CD4-positive, alpha-beta T cell treated with Interleukin-15 for 1 hour (primary cell): ENCODE measurements at places on chromosomes 5 and 9.

DNA sequence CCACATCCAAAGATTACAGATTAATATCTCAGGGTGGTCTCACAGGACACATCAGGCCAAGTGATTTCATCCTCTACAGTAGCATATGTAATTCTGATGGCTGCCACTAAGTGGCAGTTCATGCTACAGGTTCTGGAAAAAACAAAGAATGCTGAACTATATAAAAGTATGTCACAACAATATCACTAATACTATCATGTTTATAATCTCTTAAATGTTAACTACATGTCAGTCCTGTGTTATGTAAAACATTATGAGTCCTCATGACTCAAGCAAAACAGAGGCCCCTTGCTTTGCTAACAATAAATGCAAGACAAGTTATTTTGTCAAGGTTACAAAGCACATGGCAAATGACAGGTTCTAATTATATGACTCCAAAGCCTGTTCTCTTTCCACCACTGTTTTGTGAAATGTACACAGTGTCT is 233.2 kb downstream of the FBXL17 start:
- no peak for DNase-seq

- no peak for DNase-seq
These were observed 11.1 kb upstream of the TTC23L start for GRCh38 chr5:34827588-34828506.

DNA sequence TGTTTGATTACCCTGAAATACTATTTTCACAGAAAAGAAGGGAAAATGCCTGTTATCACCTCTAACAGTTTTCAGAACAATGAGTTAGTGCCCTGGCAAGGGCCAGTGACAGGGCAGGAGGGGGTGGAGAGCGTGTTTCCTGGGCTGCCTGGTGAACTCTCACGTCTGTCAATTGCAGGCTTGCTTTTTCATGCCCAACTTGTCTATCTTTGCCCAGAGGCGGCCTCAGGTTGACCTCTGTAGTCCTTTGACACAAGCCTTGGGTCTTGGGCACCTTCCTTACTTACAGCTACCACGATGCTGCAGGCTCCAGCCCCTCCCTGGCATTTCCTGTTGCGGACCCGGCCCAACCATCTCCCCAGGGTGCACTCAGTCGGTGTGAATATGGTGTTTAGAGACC is 2.2 kb upstream of the CEL start:
- no peak for DNase-seq

DNA sequence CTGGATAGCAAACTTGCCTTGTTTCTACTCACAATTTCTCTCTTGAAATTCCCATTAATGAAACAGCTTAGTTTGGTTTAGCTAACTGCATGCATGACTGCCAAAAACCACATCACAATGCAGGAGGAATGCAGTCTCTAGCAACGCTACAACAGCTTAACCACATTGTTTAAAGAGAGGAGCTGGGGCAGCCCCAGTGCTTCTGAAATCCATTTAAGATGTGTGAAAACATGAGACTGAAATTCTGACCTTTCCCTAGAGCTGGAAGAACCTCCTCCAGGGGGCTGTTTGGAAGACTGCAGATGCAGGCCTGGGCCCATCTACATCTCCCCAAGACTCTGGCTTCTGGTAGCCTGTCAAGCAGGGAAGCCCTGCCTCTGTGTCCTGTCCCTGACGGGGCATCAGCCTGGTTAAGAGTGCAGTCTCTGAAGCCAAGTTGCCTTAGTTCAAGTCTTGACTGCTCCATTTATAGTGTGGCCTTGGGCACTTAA is 157.1 kb downstream of the ZNF462 start:
- no peak for DNase-seq
